ENCODE measurements at places on chromosomes 2 and 18. TPM values are rescaled to one million over a fixed set of nuclear protein-coding genes. Genes with fewer than 3 reads are reported as not detected.

The LIPG gene
- not detected for total RNA-seq

The ARHGAP28 gene
- not detected for total RNA-seq

The CASP10 gene
- 12.6 TPM for total RNA-seq

The FBXO48 gene
- total RNA-seq, result 0.50 TPM

The ATP6V1C2 gene
- not detected for total RNA-seq

The RGPD3 gene
- total RNA-seq, result 0.11 TPM

DNA sequence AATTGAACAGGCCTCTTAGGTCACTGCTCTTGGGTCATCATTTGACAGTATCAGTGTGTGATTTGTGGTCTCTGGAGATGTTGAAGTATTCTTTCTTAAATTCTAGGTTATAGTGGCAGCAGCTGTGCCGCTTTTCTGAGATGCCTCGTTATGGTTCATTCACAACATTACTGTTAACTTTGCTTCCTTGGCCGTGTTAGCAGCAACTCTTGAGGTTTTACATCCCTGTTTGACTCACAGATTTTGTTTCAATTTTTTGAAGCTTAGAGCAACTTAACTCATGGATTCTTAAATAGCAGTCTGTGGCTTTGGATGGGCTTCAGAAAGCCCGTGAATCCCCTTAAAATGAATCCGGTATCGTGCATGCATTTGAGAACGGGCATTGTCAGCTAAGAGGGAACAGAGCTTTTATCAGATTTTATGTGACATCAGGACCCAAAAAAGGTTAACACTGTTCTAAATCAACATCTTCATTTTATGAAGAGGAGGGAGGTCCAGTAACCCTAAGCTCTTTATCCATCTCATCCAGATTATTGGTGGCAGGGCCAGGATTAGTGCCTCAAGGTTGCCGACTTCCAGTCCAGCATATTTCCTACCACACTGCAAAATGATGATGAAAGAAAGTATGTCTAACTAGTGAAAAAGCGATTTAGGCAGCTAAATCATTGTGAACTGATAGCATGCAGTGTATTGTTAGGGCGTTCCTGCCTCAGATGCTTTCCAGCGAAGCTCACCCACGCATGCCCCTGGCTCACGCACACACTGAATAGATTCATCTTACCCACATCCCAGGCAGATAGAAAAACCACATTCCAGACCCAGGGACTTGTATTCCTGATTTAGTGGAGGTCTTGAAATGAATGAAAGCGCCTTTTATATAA is 5.1 kb downstream of the TRIB2 start:
- H3K4me3 ChIP-seq, result peak overlapping the region; percentile 93
- H3K27me3 ChIP-seq, result no peaks in the 10 kb centered on the region
- DNase-seq, result no peak
- H3K4me1 ChIP-seq, result peaks cover 51% of the 10 kb centered on the region
- H3K36me3 ChIP-seq, result peaks cover 40% of the 10 kb centered on the region

- H3K4me1 ChIP-seq, result no peaks in the 10 kb centered on the region
- DNase-seq, result no peak
- no peak overlapping the region for H3K27ac ChIP-seq
- H3K4me3 ChIP-seq, result no peak overlapping the region
Observed at GRCh38 chr18:79934311-79935097, 16.9 kb downstream of the SLC66A2 start.

GRCh38 chr2:200850512-200851256 is 13.8 kb downstream of the CLK1 start:
- no peak for DNase-seq
- H3K27ac ChIP-seq, result no peak overlapping the region
- peaks cover 53% of the 10 kb centered on the region for H3K36me3 ChIP-seq
- no peak overlapping the region for H3K4me3 ChIP-seq

DNA sequence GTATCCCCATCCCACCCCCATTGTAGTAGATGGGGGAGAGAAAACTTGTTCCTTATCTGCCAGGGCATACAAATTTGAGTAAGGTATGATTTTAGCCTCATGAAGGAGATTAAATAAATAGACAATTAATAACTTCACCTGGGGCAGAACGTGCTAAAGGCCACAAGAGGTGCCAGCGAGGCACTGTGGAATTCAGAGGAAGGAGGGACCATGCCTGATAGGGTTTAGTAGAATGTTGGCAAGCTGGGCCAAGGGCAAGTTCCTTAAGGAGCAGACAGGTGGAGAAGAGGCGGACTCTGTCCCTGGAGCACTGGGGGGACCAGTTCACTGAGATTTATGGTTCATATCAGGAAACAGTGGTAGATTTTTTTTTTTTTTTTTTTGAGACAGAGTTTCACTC is 22.5 kb downstream of the STAMBP start:
- H3K27ac ChIP-seq, result no peak overlapping the region
- DNase-seq, result no peak
- H3K27me3 ChIP-seq, result no peaks in the 10 kb centered on the region
- no peak overlapping the region for H3K4me3 ChIP-seq
- peaks cover 94% of the 10 kb centered on the region for H3K36me3 ChIP-seq

DNA sequence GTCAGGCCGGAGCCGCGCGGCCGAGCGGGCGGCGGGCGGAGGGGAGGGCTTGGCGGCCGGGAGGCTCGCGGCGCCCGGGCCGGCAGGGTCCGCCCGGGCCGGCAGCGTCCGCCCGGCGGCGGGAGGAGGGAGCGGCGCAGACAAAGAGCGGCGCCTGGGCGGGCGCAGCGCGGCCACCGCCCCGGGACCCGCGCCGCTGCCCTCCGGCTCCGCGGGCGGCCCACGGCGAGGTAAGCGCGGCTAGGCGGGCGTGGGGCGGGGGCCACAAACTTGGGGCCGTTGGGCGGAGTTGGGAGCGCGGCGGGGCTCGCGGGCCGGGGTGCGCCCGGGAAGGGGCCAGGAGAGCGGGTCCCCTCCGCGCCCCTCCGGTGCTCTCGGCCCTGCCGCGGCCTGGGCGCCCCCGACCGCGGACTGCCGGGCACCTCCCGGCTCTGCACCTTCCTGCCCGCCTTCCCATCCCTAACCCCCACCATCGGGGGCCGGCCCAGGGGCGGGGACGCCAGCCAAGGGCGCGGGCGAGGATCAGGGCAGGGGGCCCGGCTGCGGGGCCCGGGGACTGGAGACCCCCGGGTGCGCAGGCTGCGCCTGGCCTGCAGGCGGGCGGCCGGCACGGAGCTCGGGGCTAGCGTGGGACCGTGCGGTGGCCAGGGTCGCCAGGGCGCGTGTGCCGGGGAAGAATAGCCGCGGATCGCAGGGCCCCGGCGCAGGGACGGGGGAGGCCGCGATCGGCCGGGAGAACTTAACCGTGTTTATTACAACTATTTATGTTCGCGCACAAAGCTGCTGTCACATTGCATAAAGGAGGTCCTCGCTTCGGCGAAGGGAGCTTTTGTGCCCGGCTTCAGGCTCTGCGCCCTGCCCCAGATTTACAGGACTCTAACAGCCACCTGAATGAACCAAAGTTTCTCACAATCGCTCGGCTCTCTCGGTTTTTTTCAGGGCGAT is at the start of gene NCK2:
Gene NCK2 (plus strand): TSS at position 4 of the 945 bp plus-strand sequence. CDS start 110,152 bp downstream, outside the sequence.
- peak within 1 kb of the TSS; percentile 52 for H3K27ac ChIP-seq
- H3K36me3 ChIP-seq, result peaks cover 4% of the 10 kb centered on the region
- peak within 1 kb of the TSS; percentile 87 for H3K4me3 ChIP-seq
- DNase-seq, result no peak

DNA sequence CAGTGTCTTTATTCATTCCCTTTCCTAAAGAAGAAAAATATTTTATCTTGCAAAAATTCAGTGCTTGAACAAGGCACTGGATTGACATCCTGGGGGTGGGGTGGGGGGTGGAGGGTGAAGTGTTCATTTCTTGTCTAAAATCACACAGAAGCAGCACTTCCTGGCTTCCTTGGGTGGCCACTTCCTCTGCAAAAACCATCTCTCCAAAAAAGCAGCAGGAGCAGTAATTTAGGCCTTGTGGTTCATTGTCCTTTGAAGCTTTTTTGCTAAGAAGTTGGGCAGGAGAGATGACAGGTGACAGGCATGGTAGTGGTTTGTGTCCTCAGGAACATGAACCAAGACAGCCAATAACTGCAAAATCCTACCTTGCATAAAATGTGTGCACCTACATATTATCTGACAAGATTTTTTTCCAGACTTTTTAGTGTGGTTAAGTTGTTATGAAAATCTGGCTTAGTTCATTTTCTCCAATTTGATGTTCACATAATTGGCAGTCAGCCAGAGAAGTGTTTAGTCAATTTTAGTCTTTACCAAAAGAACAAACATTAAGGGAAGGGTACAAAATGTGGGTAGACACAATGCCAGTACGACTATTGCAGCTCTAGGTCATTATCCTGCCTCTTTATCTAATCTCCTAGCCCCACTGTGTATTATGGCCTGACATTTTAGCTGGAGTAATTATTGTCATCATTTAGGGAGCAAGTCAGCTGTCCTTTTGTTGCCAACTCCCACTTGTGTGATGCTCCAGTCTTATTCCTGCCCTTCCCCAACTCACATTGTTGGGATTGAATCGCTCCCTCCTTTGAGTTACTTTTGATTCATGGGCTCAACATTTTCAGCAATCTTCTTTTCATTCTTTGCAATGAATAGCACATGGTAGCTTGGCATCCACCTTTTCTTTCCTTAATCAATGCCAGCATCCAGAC is 177.2 kb downstream of the MYO3B start:
- H3K27ac ChIP-seq, result no peak overlapping the region
- no peaks in the 10 kb centered on the region for H3K27me3 ChIP-seq
- no peaks in the 10 kb centered on the region for H3K36me3 ChIP-seq
- no peak for DNase-seq
- no peak overlapping the region for H3K4me3 ChIP-seq

DNA sequence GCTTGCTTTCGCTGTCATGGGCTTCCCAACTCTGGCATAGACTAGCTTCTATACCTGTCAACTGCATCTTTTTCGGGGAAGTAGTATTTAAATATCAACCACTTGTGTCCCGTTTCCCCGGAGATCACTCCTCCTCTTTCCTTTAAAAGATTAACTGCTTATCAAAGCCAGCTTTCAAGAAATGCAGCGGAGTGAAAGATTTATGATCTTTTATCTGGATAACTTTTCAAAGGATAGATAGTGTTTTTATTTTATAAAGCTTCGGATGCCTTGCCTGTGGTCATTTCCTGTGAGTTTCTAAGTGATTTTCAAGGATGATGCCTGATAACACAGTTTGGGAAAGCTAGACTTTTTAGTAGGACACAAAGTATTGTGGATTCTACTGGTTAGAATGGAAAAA is 2.9 kb upstream of the IGFBP5 start:
- no peaks in the 10 kb centered on the region for H3K36me3 ChIP-seq
- DNase-seq, result no peak
- H3K4me1 ChIP-seq, result peaks cover 13% of the 10 kb centered on the region
- no peak overlapping the region for H3K27ac ChIP-seq

- H3K36me3 ChIP-seq, result peaks cover 4% of the 10 kb centered on the region
- no peaks in the 10 kb centered on the region for H3K27me3 ChIP-seq
- no peak overlapping the region for H3K27ac ChIP-seq
- no peak overlapping the region for H3K4me3 ChIP-seq
- H3K4me1 ChIP-seq, result no peaks in the 10 kb centered on the region
Observed at GRCh38 chr2:241288324-241288888, 27.1 kb downstream of the HDLBP start.

GRCh38 chr2:235757212-235757611 is 263.4 kb downstream of the AGAP1 start:
- DNase-seq, result no peak
- H3K27ac ChIP-seq, result no peak overlapping the region
- H3K4me1 ChIP-seq, result no peaks in the 10 kb centered on the region
- no peaks in the 10 kb centered on the region for H3K27me3 ChIP-seq
- H3K4me3 ChIP-seq, result no peak overlapping the region

DNA sequence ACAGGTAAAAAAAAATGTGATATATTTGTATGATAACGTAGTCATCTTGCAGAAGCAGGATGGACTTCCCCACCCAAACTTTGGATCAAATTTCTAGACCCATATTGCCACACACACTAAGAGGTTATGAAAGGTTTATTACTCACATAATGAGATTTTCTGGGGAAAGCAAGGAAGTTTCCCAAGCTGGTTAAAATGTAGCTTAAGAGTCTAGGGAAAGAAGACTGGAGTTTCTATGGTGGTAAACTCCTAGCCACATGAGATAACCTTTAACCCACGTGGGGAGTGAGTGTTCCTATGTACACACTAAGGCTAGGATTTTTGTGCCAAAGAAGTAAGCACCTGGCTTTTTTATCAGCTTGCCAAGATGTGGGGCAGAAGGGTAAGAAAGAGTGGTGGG is 335.7 kb upstream of the UBE2E3 start:
- DNase-seq, result no peak
- no peak overlapping the region for H3K4me3 ChIP-seq
- H3K27ac ChIP-seq, result no peak overlapping the region

DNA sequence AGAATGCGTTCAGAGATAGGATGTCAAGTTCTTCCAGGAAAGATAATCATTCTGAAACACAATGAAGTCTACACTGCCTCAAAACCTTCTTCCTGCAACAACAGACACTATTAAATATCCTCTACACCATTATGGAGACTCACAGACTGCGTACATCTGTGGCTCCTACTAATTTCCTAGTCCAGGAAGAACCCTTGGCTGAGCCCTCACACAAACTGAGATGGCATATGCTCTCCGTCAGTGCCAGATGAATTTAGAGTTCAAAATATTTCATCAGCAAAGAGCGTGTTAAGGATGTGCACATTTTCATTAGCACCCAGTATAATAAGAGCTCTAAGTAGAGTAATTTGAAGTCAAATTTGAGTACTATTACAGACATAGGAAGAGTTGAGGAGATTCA is 117.2 kb downstream of the TCF4 start:
- no peaks in the 10 kb centered on the region for H3K27me3 ChIP-seq
- no peak overlapping the region for H3K27ac ChIP-seq
- H3K4me1 ChIP-seq, result no peaks in the 10 kb centered on the region
- DNase-seq, result no peak
- H3K36me3 ChIP-seq, result no peaks in the 10 kb centered on the region
- no peak overlapping the region for H3K4me3 ChIP-seq

DNA sequence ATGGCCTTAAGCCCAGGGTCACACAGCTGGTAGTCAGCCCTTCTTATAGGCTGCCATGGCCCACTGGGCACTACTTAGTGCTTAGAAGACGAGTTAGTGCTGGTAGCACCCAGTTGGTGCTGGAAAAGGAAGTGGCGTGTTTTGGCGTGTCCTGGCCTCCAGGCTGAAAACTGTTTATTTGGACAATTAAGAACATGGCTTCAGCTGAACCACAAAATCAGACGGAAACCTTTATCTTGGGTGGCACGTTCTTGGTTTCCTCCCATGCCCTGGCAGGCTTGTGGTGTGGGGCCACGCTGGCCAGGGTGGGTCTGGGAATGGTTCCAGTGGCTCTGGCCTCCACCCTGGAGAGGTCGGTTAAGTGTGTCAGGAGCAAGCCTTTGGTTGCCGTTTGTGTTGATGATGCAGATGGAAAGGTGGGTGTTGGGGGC is 141.5 kb upstream of the HAAO start:
- H3K36me3 ChIP-seq, result no peaks in the 10 kb centered on the region
- DNase-seq, result no peak
- H3K4me1 ChIP-seq, result no peaks in the 10 kb centered on the region
- no peak overlapping the region for H3K27ac ChIP-seq

GRCh38 chr2:59093571-59093970 is 852.4 kb upstream of the FANCL start:
- no peaks in the 10 kb centered on the region for H3K36me3 ChIP-seq
- no peak overlapping the region for H3K4me3 ChIP-seq
- H3K4me1 ChIP-seq, result no peaks in the 10 kb centered on the region

DNA sequence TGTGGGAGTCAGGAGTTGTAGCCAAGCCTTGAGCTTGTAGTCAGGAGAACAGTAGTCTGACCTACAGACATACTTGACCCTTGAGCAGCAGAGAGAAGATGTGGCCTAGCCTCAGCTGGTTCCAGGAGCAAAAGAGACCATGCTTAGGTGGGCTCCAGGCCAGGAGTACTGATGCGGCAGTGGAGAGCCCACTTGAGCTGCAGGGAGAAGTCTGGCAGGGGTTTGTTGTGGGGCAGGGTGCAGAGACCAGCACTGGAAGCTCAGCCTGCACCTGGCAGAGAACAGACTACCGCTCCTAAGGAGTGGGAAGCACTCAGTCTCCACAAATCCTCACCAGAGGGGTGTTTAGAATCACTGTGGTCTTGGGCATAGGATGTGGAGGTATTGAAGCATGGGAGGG is 197.9 kb downstream of the TPGS2 start:
- H3K27ac ChIP-seq, result no peak overlapping the region
- DNase-seq, result no peak
- H3K4me1 ChIP-seq, result no peaks in the 10 kb centered on the region
- H3K4me3 ChIP-seq, result no peak overlapping the region

Measured in CD4-positive, alpha-beta T cell (primary cell).